ENCODE measurements at places on chromosomes 2 and 18.
A peak's percentile ranks its signal among the peaks of the same experiment; 100 is the strongest.

- no peak for DNase-seq
Measured at GRCh38 chr2:69139778-69140670, 127.0 kb downstream of the ANTXR1 start.

- no peak for DNase-seq
Measured at GRCh38 chr18:13242797-13243196, 24.2 kb downstream of the LDLRAD4 start.

- DNase-seq = no peak
Measured at GRCh38 chr2:40193670-40194026, 258.2 kb downstream of the SLC8A1 start.

- DNase-seq = no peak
Measured at GRCh38 chr18:7728297-7728696, 161.2 kb downstream of the PTPRM start.

GRCh38 chr2:219297766-219298456, 11.3 kb downstream of the PTPRN start:
- no peak for DNase-seq

DNA sequence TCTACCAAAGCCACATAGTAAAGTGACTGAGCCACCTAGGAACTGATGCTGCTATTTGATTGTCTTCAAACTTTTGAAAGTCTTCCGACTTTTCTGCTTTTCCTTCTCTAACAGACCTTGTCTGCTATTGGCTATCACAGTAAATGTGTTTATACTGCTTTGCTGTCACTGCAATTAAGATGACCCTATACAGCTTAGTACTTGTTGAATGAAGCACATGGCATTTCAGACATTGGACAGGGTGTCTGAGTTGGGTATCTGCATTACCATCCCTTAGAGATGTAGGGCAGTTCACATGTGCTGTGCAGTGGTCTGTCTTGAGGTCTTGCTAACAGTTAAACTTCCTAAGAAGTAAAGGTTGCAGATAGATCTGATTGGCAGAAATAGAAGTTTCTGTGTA, 3.6 kb downstream of the WDR43 start:
- DNase-seq = no peak

- DNase-seq = no peak
Measured at GRCh38 chr2:120949027-120949956, 213.6 kb downstream of the GLI2 start.

- DNase-seq = no peak
Measured at GRCh38 chr2:84778911-84779690, 101.8 kb downstream of the TRABD2A start.

DNA sequence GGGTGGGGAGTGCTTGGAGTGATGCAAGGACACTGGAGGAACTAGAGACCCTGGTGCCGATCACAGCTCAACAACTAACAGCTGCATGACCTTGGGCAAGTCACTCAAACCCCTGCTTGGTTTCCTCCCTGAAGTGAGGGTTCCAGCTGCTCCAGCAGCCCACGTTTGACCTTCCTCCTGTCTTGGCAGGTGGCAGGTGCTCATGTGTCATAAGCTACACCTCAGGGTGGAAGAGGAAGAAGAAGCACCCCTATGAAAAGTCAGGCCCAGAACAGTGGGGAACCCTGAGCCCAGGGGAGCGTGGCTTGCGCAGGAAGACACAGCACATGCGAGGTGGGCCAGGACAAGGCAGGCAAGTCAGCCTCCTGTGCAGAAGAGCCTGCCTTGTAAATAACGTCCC, 42.4 kb downstream of the MRPL35 start:
- DNase-seq = no peak

DNA sequence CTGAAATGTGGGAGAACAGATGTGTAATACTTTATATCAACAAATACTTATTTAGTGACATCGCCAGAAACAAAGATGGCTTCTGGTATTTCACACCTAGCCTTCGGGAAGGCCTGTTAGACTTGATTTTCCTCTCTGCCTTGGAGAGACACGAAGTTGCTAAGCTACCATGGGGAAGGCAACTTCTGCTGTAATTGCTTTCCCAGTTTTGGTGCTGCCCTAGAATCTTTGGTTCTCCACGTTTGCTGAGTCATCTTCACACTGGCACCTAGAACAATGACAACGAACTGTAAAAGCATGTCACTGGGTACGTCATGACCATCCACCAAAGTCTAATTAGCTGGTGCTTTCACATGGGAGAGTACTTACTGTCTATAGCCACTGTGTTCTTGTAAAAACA, 58.7 kb upstream of the ACTR3 start:
- no peak for DNase-seq

GRCh38 chr2:189519631-189520387, 60.8 kb downstream of the SLC40A1 start:
- no peak for DNase-seq

DNA sequence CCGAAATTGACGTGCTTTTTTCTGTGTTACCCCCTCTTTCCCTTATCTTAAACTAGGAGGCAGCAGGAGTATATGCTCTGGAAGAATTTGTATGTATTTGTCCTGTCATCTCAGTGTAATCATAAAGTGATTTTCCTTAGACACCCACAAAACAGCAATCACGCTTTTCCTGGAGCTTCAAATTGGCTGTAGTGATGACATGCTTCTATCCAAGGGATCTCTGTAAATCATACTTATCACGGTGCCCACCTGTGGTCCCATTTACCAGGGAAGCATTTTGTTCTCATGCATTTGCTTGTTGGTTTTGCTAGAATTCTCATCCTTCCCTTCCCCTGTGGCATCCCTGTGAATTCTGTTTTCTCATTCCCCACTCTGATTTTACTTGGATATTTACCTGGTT, 220.8 kb upstream of the THUMPD2 start:
- DNase-seq = no peak

DNA sequence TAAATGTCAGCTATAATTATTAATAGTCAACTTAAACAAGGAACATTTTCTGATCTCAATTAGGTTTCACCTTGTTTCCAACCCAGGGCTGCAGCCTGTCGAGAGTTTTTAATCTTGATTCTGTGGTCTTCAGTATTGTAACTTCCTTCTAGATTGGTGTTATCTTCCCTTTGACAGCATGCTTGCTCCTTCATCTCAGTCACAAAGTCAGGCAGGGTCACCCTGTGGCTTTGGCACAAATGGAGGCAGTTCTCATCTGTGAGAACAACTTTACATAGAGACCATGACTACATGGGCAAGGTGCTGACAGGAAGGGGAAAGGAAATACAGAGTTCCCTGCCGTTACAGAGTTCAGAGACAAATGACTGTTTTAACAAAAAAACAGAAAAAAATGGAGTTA, 50.5 kb downstream of the HNRNPLL start:
- DNase-seq = no peak

DNA sequence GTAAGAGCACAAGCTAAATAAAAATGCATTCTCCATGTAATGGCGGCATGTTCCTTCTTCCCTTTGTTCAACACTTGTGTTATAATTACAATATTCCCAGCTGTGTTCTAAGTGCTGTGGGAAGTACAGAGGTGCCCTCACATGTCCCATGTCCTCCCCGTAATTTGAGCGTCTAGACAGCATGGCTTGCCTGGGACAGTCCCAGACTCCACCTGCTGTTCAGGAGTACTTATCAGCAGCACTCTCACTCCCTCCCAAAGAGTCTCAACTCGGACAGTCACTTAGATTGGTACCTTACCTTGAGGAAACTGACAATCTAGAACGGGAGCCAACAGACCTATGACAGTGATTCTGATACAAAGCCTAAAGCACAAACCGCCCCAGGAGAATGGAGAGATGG, 370.5 kb downstream of the EIPR1 start:
- DNase-seq = no peak

GRCh38 chr2:24791452-24791851, 1.7 kb downstream of the PTRHD1 start:
- no peak for DNase-seq

GRCh38 chr2:240111253-240111652, 24.9 kb downstream of the COPS9 start:
- DNase-seq = no peak

DNA sequence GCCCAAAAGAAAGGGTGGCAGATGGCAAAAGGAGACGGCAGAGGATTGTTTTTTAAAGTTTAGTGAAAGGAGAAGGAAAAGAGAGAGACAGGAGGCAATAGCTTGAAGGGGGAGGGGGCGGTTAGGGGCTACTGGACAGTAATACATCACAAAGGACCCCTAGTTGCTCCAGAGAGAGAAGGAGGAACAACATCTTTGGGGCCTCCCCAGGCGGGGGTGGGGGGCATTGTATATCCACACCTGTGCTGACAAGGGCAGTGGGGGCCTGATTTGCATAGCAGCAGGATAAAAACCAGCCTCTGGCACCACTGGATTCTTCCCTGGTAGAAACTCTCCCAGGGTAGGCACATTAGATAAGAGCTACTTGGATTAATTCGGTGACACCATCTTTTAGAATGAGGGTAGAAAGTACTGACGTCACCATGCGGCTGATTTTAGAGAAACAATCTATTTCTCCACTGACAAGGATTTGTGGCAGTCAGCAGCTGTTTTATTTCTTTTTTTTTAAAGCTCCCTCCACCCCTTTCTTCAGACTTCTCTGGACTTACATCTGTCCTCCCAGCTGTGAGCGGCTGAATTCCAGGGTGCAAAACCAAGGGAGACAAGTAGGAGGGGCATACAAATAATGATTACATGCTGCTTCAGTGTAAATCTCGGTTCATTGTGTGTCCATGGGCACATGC, 199.8 kb upstream of the NRP2 start:
- no peak for DNase-seq

DNA sequence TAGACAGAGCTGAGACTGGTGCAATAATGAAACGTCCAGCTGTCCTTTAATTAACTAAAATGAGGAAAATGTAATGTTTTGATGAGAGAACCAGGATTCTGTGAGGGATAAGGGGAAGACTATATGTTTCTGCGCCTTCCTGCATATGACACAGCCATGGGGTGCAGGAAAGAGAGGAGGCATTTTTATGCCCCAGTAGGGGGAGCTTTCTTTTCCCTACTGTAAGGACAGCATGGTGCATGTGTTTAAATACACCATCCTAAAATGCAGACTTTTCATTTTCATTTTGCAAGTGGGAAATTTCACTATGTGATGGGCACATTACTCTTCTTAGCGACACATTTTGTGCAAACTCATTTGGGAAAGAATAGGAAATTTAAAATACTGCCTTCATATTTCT, 446.1 kb downstream of the ARHGAP15 start:
- no peak for DNase-seq

DNA sequence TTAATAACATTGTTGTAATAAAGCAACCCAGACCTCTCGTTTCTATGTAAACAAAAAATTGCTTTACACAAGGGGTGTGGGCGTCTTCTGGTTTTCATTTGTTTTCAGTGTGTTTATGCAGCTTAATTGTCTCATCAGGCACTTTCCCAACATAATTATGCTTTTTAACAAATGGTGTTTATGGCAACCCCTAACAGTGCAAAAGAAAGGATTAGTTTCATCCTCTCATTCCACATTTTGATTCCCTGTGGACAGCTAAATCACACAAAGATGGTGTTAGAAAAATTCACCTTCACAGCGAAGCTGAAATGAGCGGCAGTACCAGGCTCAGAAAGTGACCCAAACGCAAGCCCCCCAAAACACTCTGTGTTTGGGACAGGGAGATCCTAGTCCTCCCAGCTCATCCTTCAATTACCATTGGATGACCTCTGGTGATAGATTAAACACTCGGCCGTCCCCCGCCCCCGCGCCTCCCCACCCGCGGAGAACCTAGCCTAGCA, 724 bp downstream of the FTCDNL1 start:
- no peak for DNase-seq

DNA sequence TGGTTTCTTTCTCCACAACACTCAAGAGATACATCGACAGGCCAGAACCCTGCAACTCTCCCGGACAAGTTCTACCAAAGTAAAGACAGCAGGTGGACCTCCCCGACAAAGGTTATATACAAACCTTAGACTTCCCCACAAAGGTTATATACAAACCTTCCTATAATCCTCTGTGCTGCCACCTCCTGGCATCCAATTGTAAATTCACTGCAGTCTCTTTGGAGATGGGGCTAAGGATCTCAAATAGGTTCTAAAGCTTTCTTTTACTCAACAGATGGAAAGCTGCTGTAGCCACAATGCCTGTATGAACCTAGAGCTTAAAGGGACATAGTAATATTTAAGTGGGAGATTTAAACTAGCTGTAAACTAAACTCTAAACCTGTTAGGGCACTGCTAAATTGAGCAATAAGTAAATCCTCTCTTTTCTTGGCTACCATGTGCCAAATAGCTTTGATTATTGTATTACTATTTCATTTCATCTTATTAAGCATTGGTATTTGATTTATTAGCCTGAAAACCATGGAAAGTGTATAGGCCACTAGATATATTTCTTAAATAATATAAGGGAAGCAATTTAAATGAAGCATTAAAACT, 9.8 kb upstream of the MREG start:
- peak; percentile 11 for DNase-seq

GRCh38 chr2:237291138-237291792, 122.7 kb downstream of the COL6A3 start:
- DNase-seq = no peak

- DNase-seq = no peak
Measured at GRCh38 chr2:153479573-153479972, 1.0 kb upstream of the RPRM start.

DNA sequence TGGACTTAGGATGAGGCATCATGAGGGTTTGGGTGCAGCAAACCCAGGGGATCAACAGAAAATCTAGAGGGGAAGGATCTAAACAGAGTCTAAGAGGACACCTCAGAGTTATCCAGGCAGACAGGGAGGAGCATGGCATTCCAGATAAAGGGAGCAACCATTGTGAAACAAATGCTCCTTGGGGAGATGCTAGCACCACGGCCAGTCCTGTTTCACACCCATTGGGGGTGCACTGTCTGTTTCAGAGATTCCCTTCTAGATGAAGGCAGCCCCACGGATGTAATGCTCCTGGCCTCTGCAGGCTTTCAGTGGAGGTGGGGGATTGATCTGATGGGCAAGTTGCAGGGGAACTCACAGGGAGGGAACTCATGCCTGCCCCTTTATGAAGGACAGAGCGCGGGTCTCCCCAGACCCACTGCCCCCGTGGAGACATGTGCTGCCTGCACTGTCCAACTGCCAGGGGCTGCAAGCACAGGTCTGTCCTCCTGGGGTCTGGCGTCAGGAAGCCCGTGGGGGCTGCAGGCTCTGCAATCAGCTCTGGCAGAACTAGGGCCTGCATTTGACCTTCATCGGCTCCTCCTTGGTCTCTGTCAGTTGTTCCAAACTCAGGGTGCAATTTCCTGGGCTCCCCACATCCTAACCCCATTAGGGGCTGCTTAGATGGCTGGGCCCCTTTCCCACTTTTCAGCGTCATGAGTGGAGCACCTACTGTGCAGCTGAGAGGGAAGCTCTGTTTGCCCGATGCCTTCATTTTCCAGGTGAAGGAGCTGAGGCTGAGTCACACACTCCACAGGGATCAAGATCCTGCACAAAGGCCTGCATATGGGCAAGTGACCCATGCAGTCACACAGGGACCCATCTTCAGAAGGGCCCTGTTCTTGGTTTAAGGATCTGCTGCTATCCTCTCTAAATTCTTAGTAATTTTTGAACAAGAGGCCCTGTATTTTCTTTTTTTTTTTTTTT, 163.4 kb downstream of the ARL4C start:
- DNase-seq = no peak

DNA sequence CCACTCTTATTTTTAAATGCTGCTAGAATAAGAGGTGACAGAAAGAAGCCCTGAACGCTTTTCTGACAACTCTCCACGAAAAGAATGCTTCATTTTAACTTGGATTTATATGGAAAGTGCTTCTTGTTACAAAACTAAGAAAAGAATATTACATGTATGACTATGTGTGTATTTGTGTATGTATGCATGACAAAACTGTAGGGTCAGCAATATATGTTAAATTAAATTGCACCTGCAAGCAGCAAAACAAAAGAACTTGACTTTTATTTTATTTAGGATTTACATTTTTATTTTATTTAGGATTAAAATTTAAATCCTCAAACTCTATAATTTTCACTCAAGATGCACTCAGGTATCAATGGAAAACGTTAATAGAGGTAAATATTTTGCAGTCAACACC, 187.1 kb downstream of the NR4A2 start:
- no peak for DNase-seq

- no peak for DNase-seq
Measured at GRCh38 chr2:100071335-100072043, 70.9 kb downstream of the AFF3 start.

Data from activated CD8-positive, alpha-beta memory T cell treated with anti-CD3 and anti-CD28 coated beads for 4 hours (primary cell).